ENCODE measurements at places on chromosomes 3 and 15. TPM values are rescaled to one million over a fixed set of nuclear protein-coding genes. Genes with fewer than 3 reads are reported as not detected.

- DNase-seq = peak; percentile 36
Observed at GRCh38 chr15:85527895-85528294, 147.5 kb downstream of the AKAP13 start.

GRCh38 chr15:38886315-38887163 is 321.9 kb upstream of the RASGRP1 start:
- DNase-seq = peak; percentile 57

DNA sequence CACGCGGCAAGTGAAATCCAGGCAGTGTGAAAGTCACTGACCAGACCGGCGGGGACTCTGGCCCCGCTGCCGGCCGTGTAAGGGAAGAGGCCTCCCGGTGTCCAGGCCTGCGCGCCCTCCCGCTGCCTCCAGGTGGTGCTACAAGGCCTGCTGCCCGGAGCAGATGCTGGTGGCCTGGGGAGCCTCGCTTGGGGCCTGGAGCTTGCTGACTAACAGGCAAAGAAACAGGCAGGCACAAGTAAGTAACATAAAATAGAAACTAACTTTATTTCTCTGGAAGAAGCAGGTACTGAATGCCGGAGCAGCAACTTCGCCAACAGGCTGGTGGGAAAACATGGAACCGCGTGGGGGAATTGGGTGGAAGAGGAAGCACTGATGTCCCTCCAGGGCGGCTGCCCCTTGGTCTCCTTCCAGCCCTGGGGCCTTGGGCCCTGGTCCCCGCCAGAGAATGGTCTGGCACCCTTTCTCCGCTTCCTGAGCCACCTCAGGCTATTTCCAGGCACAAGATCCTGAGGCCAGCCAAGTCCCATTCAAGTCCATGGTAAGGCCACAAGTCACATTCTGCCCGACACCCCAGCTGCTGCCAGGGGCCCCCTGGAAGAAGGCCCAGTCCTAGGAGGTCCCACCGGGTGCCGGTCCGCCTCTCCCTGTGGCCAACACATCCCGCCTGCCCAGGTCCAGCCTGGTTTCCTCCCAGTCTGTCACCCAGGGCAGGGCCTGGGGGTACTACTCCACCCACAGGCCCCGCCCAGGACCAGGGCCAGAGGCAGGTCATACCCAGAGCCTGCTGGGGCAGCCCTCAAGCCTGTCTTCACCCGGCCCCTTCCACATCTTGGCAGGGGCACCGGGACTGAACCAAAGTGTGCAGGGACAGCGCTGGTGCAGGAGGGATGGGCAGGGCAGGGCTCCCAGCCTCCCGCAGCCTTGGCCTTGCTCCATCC is 45.0 kb downstream of the TNK2 start:
- no peak for DNase-seq

DNA sequence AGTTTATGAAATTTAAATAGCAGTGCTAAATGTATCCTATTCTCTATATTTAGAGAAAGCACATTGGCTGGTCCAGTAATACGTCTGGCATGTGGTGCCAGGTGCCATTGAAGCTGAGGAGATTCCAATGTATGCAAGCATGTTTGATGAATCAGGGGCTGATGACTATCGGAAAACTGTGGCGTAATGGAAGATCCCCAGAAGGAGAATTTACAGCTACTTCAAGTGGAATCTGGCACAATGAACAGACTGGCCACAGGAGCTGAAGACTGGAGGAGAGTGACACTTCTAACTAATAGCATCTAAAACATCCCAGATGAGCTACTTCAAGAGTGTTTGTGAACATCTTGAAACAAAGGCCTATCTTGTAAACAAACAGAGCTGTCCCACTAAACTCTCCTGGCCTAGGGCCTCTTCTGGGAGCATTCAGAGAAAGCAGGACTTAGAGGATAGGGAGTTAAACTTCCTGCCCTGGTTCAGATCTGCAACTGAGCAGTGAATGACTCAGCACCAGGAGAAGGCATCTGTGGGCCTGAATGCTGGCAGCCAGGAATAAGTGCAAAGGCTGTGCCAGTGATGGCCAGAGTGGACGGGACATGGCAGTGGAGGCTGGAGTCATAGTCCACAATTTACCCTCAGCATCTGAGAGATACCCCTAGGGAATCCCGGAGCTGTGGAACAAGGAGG is 15.2 kb upstream of the ACTC1 start:
- DNase-seq = no peak

GRCh38 chr15:98433856-98434255 is 214.5 kb upstream of the IGF1R start:
- no peak for DNase-seq

DNA sequence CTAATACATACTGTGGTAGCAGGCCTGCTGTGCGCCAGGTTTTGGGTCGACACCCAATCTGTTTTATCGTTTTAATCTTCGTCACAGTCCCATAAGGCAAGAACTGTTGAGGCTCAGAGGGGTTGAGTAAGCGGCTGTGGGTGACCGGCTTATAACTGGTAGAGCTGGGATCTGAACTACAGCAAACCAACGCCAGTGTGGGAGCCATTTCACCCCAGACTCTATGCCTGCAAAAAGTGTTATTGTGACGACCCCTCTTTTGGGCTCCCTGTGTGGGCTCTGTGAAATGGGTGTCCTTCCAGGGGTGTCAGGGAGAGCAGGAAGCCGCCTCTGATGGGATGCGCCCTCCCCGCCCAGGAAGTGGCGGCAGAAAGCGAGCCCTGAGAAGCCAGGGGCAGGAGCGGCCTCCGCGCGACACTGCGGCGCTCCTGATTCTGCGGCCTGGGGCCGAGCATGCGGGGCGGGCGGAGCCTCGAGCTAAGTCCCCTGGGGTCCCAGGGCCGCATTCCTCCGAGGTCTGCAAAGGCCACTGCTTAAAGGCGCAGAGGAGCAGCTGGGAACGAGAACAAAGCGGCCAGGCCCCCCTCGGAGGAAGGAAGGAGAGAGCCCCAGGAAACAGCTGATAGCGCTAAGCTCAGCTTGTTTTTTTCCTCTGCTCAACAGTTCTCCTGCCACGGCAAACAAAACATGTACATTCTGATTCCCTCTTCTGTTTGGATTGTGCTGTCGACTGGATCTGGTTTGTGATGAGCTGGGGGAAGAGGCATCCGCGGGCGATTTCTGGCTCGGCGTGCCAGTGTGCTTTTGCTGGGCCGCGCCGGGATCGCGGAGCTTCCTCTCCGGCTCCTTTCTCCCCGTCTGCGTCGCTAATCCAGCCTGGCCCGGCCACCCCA is 33.9 kb downstream of the GRK7 start:
- DNase-seq = no peak

DNA sequence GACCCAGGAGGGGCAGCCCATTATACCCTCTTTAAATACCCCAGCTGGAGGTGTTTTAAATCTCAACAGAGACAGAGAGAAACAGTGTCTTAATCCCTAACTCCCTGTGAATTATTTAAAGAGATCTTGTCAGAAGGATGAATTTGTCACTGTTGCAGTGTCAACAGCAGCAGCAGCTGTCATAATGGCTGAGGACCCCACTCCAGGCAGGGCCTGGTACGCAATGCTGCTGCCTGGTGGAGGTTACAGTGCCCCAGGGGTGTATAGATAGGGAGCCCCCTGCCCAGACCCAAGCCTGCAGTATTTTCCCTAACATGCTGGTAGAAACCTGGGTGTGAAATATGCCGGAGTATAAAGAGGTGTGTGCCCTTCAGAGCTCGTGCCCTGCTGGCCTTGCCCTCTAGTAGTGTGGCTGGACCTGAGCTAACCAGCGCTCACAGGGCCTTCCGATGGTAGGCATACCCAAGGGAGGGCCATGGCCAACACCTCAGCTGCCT is 143.0 kb downstream of the EPHB1 start:
- no peak for DNase-seq

GRCh38 chr15:40768521-40769273 is 1.1 kb upstream of the C15orf62 start:
- DNase-seq = no peak

- DNase-seq = no peak
Observed at GRCh38 chr15:89408372-89409183, 74.0 kb upstream of the POLG start.

GRCh38 chr3:105497386-105497785 is 130.7 kb downstream of the ALCAM start:
- DNase-seq = no peak

CHRNA7 gene
- total RNA-seq = 1.5 TPM

MOBP gene
- total RNA-seq = not detected

FEZF2 gene
- total RNA-seq = not detected
